ENCODE measurements at places on chromosomes 7 and 10. TPM values are rescaled to one million over a fixed set of nuclear protein-coding genes. Genes with fewer than 3 reads are reported as not detected.

Gene ASB10
- total RNA-seq, result not detected

Gene COL13A1
- total RNA-seq, result 19.5 TPM

Gene C10orf143
- 0.46 TPM for total RNA-seq

Gene KLF14
- 0.86 TPM for total RNA-seq

Gene ZNF425
- 1.3 TPM for total RNA-seq

Gene SLC35B4
- total RNA-seq, result 26.7 TPM

Gene PLPP4
- total RNA-seq, result 3.9 TPM

Gene C7orf33
- not detected for total RNA-seq

Gene YWHAG
- total RNA-seq, result 53.9 TPM

Gene NSMCE4A
- total RNA-seq, result 86.0 TPM

Gene NPSR1
- total RNA-seq, result not detected

Gene CPN1
- total RNA-seq, result not detected

Gene C10orf53
- total RNA-seq, result not detected

Gene SPDYE5
- not detected for total RNA-seq

Gene GDF10
- 0.23 TPM for total RNA-seq

Gene IPMK
- 3.9 TPM for total RNA-seq

Gene CPEB3
- 0.46 TPM for total RNA-seq

Gene GNA12
- 7.5 TPM for total RNA-seq

Gene VWDE
- total RNA-seq, result 0.42 TPM

Gene ATP6V0A4
- total RNA-seq, result not detected

Data from Daoy (cell line).